ENCODE measurements at places on chromosomes 11 and 22.

DNA sequence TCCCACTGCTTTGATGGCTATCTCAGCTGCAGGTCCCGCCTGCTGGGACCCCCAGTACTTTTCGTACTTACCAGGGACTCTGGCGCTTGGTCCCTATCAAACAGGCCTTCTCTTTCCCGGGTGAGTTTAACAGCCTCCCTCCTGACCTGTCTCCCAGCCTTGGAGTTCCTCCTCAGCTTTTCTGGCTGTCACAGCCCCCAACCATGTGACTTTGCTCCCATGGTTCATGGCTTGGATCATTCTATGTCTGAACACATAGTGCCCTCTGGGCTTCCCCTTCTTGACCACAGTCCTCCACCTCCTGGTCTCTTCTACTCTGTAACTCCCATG is 56.9 kb downstream of the PARVA start:
- DNase-seq: no peak

- no peak for DNase-seq
Observed at GRCh38 chr22:22032099-22032905, 49.7 kb upstream of the TOP3B start.

DNA sequence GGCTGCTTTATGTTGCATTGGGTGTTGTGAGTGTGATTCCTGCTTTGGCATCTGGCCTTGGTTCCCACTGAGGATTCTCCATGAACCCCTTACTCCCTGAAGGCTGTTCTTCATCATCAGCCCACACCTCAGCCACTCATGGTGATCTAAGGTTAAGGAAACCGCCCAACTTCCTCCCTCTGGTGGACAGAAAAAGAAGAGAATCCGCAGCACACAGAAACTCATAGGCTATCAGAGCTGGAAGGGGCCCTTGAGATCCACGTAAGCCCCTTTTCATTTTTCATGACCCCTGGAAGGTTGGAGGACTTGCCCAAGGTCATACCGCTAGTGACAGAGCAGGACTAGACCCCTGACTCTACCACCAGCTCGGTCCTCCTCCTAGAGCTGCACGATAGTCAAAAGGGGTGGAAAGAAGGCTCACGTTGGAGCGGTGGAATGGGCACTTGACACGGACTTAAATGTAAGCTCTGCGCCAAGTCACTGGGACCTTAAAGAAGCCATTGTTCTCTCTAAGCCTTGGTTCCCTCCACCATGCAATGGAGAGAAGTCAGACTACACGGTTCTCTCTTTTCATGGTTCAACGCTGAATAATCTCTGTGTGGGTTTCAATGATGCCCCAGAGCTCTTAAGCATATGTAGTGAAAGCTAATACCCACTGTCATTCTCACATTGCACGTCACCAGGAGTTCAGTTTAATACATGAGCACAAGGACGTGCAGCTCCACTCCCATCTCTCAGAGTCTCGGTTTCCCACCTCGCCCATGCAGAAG is 83.6 kb upstream of the CRTAM start:
- no peak for DNase-seq

DNA sequence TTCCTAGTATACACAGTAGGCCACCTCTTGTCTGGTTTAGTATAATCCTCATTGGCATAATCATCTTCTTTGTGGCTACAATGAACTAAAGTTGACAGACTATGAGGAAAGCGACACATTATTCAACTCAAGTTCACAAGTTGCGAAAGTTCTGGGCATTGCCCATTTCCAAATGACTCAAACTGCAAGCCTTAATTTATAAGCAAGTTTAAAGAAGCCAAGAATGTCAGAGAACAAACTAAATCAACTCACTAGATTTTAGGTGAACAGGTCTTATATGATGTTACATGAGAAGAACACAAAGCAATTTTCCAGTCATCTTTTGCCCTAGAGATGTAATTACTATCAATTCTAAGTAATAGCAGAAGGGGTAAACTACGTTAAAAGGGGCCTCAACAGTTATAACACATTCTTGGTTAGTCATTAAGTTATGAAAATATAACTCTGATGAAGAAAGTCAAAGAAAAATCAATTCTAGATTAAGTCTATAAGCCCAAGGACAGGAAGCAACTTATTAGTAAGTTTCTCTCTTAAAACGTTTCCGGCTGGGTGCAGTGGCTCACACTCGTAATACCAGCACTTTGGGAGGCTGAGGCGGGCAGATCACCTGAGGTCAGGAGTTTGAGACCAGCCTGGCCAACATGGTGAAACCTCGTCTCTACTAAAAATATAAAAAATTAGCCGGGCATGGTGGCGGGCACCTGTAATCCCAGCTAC is 21.5 kb downstream of the PICALM start:
- peak; percentile 31 for DNase-seq

- no peak for DNase-seq
Observed at GRCh38 chr22:43000441-43001175, 14.3 kb downstream of the PACSIN2 start.

DNA sequence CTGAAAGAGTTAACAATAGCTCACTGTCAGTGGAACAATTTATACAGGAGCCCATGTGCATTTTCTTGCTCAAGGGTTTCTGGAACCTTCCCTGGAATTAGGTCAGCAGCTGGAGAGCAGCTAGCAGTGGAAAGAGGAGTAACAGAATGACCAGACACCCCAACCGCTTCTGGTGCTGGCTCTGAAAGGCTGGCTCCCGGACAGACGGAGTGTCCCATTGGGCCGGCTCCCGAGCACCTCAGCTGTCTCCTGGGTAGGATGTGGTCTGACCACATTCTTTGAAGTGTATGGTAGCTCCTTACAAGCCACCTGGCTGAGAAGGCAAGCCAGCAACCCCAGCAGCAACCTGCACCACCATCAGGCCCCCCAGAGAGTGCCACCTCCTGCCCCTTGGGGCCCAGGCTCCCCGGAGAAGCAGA is 44.7 kb downstream of the ABTB2 start:
- no peak for DNase-seq

DNA sequence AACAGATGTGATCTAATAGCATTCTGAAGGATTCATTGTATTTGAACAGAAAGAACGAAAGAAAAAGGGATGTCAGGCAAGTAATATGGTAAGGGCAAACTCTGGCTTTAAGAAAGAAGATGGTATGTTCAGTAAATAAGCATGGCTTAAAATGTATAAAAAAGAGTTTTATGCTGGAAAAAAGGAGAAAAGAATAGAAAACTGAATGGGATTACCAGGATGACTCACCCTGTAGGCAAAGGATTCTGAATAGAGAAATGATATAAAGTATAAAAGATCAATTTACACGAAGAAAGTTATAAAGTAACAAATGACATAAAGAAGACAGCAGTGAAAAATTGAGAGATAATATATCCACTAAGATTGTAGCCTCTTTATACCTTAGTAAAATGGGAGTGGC is 4.5 kb downstream of the CCDC82 start:
- no peak for DNase-seq

- DNase-seq: no peak
Observed at GRCh38 chr11:69300120-69301060, 6.4 kb downstream of the MYEOV start.

GRCh38 chr22:29041408-29041807 is 20.2 kb downstream of the C22orf31 start:
- no peak for DNase-seq

DNA sequence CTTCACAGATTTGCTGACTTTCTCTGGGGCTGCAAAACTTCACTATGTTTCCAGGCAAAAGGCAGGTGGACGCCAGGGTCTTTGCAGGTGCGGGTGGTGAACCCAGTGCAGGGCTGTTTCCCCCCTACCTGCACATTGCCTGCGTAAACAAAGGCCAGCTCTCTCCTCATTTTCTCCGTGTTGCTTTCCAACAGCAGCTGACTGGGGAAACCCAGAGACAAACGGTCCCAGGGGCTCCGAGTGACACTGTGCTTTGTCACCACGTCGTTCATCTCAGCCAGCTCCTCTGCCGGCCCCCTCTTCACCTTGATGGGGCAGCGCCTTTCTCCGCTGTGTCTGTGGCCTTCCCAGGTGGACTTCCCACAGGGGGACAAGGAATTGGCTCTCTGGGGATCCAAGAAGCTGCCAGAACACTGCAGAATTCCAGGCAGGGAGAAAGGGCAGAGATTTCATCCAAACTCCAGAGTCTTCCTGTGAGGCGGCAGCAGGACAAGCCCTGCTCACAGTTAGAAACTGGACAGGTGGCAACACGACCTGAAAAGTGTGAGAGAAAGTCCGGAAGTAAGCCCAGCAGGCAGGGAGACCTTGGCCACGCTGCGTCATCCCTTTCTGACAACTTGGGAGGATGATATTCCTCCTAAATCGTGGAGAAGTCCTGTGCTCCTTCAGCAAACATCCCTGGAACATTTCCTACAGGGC is 1493.7 kb downstream of the TBC1D22A start:
- no peak for DNase-seq

- DNase-seq: no peak
Observed at GRCh38 chr11:129385801-129386200, 10.2 kb downstream of the BARX2 start.

DNA sequence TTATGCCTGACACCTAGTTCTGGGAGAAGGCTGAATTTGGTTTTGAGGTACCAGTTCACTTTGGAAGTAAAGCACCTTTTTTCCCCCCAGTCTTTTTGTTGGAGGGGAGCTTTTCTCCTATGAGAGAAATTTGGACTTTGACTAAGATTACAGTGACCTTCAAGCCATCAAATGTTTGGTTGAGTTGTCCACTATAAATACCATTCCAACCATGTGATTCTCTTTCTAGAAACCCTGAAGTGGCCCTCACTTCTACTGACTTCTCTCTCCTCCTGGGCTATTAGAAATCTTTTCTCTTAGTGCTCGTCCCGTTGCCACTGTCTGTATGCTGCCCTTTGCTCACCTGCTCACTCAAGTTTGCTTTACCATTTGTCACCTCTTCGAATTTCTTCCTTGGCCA is 82.6 kb downstream of the TEAD1 start:
- DNase-seq: no peak

DNA sequence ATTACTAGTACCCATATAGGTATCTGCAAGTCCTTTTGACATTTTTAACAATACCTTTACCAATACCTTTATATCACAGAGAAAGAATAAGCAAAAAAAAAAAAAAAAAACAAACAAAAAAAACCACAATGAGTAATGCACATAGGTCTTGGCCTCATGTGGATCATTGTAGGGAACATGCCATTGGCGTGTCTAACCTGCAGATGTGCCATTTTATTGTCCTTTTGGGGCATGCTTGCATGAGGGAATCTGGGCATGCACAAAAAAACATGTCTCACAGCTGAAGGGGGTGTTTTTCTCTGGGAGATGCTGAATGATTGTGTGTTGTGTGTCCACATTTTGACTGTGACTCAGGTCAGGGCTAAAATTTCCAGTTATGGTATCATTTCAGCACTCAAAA is 361.6 kb downstream of the GUCY1A2 start:
- no peak for DNase-seq

DNA sequence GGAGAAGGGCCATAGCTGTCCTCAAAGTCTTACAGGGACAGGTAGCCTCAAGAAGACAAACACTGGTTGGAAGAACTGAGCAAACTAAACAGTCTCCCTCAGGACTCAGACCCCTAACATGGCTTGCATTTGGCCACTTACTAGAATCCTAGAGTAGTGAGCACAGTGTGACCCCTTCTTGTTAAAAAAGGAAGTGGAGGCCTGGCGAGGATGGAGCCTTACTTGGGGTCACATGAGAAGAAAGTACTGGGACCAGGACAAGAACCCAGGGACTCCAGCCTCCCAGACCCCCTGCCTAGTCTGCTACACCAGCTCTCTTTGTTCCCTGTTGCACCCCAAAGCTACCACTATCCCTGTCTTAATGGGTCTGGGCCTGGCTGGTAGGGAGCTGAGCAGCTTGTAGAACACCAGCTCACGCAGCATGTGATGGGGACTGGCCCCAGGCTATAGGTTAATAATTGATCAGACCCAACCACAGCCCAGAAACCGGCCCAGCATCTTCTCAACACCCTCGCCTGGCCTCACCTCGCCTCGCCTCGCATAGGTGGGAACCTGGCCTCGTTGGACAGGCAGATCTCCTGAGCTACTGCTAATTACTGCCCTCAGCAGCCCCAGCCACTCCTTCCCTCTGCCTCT is 17.6 kb downstream of the DGAT2 start:
- no peak for DNase-seq

DNA sequence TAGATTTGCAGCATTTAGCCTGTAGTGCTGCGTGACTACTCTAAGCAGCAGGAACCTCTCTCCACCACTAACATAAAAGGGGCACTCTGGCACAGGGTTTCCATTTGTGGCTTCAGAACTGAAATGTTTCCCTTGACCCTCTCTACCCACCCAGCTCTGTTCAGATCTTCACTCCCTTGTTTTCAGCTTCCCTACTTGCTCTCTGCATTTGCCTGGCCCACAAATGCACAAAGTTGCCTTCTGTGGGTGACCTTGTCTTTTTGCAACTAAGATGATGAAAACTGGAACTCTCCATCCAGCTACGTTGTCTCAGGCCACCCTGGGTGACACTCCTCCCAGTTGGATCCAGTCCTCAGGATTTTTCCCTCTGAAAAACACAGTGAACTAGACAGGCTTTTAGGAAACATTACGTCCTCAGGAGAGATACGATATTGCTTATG is 19.8 kb upstream of the PSMA1 start:
- DNase-seq: no peak

- no peak for DNase-seq
Observed at GRCh38 chr11:134845474-134846327, 433.7 kb upstream of the B3GAT1 start.

GRCh38 chr11:210122-210802 is 2.8 kb downstream of the RIC8A start:
- peak; percentile 64 for DNase-seq

All from RWPE1 (cell line).